Activated CD4-positive, alpha-beta T cell treated with anti-CD3 and anti-CD28 coated beads, Interleukin-2, amount 10 ng/mL, durations not matched to agents 7 days and 5 days (primary cell): ENCODE measurements at places on chromosomes 4 and X. TPM values are rescaled to one million over a fixed set of nuclear protein-coding genes. Genes with fewer than 3 reads are reported as not detected.

HPRT1 gene
- total RNA-seq, result 77.8 TPM

CLIC2 gene
- total RNA-seq, result 0.48 TPM

DCK gene
- total RNA-seq, result 93.1 TPM

PABPC5 gene
- total RNA-seq, result not detected

NUDT10 gene
- total RNA-seq, result 0.25 TPM
